ENCODE measurements at places on chromosomes 4 and X.

- DNase-seq: peak; percentile 18
These were observed 76.7 kb downstream of the SCD5 start for GRCh38 chr4:82721819-82722423.

DNA sequence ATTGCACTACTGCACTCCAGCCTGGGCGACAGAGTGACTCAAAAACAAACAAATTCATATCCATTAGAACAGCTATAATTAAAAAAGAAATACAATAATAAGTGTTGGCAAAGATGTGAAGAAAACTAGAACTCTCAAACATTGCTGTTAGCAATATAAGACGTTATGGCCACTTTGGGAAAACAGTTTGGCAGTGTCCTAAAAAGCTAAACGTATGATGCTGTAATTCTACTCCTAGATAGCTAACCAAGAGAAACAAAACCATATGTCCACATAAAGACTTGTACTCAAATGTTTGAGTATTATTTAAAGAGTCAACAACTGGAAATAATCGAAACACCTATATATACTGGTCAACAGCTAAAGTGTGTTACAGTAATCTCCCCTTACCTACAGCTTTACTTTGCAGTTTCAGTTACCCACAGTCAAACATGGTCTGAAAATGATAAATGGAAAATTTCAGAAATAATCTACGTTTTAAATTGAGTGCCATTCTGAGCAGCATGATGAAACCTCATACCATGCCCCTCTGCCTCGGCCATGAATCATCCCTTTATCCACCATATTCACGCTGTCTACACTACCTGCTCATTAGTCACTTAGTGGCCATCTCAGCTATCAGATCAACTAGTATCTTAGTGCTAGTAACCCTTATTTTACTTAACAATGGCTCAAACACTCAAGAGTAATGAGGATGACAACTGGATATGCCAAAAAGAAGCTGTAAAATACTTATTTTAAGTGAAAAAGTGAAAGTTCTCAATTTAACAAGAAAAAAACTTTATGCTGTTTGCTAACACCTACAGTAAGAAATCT, 4.9 kb downstream of the ELF2 start:
- DNase-seq: no peak

- no peak for DNase-seq
These were observed 95.3 kb upstream of the EGFL6 start for GRCh38 chrX:13474164-13474516.

DNA sequence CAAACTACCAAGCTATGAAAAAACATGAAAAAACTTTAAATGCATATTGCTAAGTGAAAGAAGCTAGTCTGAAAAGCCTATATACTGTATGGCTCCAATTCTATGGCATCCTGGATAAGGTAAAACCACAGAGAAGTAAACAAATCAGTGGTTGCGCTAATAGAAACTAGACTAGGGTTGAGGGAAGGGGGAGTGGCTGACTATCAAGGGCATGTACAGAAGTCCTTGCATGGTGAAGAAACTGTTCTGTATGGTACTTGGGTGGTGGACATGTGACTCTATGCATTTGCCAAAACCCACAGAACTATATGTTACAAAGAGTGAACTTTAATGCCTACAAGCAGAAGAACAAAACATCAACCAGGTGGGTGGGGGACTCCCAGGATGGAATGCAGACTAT, 96.8 kb downstream of the MTMR1 start:
- DNase-seq: no peak

GRCh38 chr4:150974750-150975149, 40.3 kb downstream of the LRBA start:
- DNase-seq: no peak

GRCh38 chr4:133245226-133245625, 96.1 kb downstream of the PCDH10 start:
- no peak for DNase-seq

DNA sequence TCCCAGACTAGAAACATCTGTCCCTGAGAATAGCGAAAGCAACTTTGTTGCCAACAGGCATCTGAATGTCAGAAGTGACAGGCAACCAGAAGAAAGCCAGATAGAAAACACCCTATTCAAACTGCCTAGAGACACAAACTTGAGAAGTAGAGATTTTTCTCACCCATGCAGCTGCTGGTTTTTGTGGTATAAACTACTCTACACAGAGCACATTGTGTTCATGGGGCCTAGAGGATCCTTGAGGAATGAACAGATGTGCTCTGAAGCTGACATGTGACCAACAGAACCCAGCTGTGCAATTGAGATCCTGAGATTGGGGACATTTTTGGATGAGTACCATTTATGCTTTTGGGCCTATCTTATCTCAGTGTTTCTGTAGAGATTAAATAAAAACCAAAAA, 63.6 kb upstream of the NRK start:
- no peak for DNase-seq

GRCh38 chr4:33160126-33160525, 2440.0 kb downstream of the PCDH7 start:
- no peak for DNase-seq

DNA sequence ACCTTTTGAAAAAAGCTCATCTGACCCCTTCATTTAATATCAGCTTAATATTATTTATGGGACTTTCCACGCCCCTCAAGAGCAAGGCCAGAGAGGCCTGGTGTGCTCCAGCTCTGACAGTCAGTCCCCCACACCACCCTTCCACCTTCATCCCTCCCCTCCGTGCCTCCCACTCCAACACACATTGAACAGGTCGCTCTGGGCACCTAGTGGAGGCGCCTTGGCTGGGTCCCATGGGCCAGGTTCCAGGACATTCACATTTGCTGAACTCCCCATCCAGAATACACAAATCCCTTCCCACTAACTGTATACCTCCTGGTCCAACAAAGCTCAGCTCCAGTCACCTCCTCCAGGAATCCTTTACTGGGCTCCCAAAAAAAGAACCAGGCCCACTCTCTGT, 137.5 kb downstream of the BCOR start:
- DNase-seq: no peak

GRCh38 chr4:87068583-87069021, 133.8 kb downstream of the AFF1 start:
- no peak for DNase-seq

DNA sequence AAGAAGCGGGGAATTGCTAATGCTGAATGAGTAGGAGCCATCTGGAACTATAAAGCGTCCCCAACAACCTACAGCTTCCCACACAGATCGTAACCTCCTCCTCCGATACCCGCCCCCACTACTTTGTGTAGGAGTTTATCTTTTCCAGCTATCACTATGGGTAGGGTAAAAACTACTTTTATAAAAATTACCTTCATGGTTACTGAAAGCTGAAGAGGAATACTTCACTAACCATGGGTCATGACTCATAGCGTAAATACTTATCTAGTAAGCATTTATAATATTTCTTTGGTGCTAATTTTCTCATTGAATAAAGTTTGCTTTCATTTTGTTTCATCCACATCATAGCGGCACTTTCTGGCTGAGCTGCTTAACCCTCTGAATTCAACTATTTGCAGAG, 79.4 kb upstream of the TNIP3 start:
- no peak for DNase-seq

DNA sequence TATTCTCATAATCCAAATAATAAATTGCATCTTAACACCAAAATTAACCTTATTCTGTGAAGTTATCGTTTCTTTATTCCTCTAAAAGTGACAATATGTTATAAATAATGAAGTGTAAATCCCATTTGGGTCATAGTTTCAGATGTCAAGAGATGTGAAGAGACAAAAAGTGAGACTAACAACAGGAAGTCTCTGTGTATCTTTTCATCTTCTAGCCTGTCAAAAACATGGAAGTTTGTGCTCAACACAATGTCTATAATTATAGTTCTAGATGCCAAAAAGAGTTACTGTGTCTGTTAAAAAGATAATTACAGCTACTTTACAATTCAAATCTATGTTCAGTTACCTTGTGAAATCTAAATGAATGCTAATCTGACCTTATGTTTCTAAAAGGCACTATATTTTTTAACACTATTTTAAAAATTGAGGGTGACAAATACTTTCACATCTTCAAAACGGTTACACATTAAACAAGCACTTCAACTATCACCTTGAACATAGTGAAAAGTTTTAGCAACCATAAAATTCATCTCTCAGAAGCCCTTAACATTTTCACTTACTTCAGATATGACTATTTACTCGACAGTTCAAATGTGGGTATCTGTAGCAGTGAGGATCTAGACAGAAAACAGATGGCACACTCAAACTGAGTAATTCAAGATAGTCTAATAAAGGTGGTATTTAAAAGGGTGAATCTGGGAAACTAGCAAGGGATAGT, 509.8 kb downstream of the ARAP2 start:
- DNase-seq: no peak

DNA sequence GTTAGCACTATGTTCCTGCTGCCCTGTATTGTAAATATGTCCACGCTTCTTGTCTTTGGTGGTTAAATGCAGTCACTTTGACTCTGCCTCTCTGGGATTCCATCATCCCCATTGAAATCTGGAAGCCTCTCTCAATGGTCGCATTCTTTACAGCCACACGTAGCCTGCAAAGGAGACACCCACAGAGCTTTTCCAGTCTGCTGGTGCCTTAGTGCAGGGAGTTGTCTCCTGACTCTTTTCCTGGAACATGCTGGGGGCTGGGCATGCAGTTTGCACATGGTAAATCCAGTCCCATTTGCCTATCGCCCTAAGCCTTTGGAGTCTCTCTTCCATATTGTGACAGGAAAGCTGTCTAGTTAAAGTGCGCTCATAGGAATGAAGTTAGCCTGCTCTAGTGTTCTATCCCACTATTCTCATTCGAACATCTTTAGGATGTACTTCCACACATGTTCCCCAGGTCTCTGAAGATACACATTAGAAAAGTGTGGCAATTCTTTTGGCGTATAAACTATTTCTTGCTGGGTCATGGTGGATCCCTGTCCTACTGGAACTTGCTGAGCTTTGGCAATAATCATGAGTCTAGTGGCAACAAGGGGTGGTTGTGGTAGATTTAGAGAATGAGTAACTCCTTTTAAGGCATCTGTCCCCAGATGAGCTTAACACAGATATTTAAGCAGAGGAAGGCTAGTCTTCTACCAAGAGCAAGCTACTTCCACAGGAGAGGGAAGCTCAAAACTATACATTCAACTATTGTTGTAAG, 33.7 kb downstream of the COQ2 start:
- DNase-seq: no peak

GRCh38 chr4:156799121-156799589, 172.4 kb downstream of the PDGFC start:
- DNase-seq: no peak

DNA sequence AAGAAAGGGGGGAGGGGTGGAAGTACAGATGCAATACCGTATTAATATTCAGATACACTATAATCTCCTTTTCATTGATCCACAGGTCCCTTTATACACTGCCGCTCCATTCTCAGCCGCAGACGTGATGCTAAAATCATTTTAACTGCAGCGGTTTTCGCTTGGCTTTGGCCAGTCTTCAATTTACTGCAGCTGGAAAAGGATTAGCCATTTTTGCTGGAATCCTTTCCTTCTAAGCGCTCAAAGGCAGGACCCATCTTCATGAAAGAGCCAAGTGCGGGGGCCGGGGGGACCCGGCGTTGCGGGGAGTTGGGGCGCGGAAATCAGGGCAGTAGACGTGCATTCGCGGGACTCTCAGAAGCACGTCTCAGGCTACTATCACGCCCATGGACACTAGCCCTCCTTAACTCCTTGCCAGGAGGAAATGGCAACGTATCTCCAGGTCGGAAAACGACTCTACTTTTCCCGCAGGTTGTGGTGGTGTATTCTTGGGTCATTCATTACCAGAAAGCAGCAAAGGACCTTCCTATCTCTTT, 1.7 kb upstream of the PCDH10 start:
- no peak for DNase-seq

DNA sequence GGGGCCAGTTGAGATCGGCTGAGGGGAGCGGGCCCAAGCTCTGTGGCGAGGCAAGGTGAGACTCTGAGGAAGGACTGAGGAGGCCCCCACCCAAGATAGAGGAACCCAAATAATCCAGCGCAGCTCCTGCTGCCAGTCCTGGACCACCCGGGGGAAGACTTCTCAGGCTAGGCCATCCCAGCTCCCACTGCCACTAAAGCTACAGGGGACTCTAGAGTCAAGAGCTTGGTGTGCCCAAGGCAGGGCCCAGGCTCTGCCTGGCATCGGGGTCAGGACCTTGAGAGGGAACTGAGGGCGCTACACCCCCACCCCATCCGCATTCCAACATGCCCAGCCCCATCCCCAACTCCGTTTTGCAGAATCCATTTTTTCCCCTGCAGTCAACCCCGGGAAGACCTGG, 8.6 kb downstream of the MAGEA4 start:
- no peak for DNase-seq

DNA sequence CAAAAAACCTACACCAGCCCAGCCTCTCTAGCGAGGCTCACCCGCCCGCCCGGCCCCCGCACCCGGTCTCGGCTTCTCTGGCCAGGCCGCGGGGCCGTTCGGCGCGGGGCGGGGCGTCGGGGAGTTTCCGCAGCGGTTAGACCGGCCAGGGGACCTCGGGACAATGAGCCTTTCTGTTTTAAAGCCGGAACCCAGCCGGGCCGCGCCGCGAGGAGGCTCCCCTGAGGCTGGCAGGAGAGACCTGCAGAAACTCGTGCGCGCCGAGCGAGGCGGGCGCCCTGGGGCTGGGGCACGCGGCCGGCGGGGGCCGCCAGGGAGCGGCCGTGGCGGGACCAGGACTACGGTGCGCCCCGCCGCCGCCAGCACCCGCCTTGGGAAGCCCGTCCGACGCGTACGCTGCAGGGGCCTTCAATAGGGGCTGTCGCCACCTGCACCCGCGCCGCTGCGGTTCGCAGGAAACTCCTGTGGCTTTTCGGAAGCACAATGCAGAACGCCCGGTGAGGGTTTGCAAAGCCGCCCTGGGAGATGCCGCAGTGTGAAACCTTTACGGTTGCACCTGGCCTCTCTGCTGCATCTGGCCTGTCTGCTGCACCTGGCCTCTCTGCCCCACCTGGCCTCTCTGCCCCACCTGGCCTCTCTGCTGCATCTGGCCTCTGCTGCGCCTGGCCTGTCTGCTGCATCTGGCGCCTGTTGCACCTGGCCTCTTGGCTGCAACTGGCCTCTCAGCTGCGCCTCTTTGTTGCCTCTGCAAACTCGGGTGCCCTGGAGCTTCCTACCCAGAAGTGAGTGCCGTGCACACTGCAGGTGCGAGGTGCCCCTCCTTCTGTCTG, 63.9 kb downstream of the TRAPPC11 start:
- peak; percentile 50 for DNase-seq

Measured in activated naive CD8-positive, alpha-beta T cell treated with anti-CD3 and anti-CD28 coated beads for 36 hours (primary cell).